HS-5 (cell line): ENCODE measurements at places on chromosomes 4 and X.
A peak's percentile ranks its signal among the peaks of the same experiment; 100 is the strongest.

DNA sequence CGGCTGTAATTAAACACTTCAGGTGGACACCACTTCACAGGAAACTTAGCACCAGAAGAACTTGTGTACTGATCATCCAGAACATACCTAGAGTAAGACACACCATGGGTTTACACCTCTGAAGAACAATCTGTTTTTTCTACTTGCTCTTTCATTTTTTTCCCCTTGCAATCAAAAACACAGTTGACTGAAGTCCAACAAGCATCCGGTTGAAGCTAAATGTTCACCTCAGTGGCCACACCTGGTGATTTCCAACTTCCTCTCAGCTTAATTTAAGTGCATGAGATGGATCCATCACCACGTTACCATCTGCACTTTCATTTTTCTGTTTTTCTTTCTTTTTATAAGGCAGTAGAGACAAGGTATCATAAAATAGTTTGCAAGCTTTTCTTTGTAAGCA is 4.9 kb upstream of the TXK start:
- DNase-seq: no peak

DNA sequence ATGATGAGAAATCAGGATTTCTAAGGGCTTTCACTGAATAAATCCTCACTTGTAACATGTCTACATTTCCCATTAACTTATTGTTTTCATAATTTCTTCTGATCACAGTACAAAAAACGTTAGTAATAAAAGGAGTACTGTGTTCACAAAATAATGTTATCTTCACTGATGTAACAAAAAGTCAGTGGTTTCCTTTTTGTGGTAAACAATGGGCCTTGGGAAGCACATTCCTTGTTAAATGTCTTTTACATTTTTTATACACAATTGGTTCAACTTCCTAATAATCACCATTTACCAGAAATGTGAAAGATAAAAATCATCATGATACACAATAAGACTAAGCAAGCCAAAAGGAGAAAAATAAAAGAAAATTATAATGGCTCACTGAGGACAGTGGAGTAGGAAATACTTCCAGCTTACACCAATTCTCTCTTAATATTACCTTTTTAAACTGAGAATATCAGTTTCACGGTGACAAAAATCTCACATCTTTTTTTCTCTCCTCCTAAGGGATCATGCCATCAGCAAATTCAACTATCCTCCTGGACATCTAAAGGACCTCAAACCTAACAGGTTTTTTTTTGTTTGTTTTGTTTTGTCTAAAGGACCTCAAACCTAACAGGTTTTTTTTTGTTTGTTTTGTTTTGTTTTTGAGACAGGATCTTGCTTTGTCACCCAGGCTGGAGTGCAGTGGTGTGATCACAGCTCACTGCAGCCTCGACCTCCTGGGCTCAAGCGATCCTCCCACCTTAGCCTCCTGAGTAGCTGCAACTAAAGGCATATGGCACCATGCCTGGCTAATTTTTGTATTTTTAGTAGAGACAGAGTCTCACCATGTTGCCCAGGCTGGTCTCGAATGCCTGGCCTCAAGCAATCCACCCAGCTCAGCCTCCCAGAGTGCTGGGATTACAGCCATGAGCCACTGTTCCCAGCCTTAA is 57.3 kb downstream of the FRYL start:
- DNase-seq: no peak

DNA sequence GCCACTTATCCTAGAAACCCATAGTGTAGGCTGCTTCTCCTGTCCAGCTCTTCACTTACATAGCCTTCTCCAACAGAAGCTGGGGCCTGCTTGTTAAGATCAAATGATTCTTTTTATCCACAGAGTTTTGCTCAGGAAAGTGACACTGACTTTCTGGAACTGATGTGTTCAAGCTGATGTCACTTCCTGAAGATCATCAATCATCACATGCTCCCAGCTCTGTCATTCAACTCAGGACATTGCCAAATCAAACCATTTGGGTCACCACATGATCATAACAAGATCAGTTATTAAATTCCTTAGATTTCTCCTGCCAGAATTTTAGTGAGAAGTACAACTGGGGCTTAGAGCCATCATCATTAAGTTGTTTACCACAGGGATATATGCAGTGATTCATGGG is 39.4 kb downstream of the GLRA3 start:
- no peak for DNase-seq

GRCh38 chr4:97252615-97253154 is 890.6 kb downstream of the STPG2 start:
- DNase-seq: no peak

DNA sequence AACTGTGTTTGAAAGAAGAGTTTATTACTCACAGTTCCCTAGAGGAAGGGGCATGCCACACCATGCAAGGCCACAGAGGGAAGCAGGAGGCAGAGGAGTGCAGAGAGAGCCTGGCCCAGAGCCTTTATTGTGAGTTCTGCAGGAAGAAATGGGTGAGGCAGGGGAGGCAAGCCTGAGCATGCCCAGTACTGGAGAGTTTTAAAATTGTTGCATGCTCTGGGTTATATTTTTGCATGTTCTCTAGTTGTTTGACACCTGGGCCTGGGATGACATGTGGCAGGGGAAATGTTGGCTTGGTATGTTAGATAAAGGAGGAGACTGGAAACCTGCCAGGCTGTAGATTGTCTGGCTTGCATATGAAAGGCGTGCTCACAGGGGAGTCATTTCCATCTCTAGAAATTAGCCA is 19.7 kb upstream of the CRMP1 start:
- DNase-seq: no peak

DNA sequence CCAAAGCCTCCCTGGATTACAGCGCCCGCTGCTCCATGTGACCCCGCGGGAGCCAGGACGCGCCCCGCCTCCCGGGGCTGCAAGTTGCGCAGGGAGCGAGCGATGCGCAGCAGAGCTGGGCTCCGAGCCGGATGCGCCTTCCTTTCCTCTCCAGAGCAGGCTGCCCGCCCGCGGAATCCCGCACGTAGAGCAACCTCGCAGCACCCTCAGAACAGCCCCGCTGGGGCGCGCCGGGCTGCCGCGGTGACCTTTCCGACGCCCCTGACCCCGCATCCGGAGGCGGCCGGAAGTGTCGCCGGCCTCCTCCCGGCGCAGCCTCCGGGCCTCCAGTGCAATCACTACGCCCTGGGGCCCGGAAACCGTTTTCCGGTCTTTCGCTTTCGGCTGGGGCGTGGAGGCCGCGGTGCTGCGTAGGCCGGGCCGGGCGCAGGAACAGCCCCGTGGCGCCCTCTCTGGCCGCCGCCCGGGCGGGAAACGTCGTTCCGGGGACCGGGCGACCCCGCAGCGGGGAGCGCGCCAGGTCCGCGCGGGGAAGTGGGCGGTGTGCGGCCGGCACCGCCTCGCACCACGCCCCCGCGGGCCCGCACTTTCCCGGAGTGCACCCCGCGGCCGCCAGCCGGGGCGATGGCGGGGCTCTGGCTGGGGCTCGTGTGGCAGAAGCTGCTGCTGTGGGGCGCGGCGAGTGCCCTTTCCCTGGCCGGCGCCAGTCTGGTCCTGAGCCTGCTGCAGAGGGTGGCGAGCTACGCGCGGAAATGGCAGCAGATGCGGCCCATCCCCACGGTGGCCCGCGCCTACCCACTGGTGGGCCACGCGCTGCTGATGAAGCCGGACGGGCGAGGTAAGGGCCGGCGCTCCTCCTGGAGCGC is at the start of gene CYP4V2:
CYP4V2 (plus strand) TSS at position 368 of the 866 bp plus-strand sequence; CDS start at position 625, 257 bp downstream.
- peak; percentile 38 for DNase-seq

DNA sequence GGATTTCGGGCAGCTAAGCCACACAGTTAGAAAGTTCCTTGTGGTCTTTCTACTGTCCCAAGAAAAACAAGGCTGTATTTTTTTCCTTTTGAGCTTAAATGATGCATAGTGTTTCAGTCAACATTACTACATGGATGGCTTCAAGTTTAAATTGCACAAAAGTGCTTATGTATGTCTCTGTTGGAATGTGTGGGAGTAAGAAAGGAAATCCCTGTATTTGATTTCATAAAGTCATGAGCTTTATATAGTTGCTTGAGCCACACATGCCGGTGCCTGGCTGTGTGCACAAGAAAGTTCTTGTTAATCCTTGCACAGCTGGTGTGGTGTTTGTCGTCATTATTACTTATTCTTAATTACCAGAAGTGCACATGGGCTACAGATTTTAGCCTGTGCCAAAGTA is 262.2 kb downstream of the ARHGAP10 start:
- no peak for DNase-seq

DNA sequence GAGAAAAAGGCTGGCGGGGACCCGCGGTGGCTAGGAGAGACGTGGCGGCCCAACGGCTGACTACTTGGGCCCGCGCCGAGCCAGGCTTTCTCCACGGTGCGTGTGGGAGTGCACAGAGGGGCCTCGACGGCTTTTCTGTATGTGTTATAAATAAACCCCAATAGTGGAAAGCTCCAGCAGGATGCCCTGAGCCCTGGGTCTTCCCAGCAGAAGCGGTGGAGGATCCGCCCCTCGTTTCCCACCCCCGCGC is 268 bp upstream of the PRRG1 start:
- DNase-seq: no peak

- DNase-seq: no peak
Observed at GRCh38 chr4:2765832-2766526, 9.8 kb upstream of the TNIP2 start.

GRCh38 chr4:11354531-11354930 is 74.2 kb downstream of the HS3ST1 start:
- DNase-seq: no peak

DNA sequence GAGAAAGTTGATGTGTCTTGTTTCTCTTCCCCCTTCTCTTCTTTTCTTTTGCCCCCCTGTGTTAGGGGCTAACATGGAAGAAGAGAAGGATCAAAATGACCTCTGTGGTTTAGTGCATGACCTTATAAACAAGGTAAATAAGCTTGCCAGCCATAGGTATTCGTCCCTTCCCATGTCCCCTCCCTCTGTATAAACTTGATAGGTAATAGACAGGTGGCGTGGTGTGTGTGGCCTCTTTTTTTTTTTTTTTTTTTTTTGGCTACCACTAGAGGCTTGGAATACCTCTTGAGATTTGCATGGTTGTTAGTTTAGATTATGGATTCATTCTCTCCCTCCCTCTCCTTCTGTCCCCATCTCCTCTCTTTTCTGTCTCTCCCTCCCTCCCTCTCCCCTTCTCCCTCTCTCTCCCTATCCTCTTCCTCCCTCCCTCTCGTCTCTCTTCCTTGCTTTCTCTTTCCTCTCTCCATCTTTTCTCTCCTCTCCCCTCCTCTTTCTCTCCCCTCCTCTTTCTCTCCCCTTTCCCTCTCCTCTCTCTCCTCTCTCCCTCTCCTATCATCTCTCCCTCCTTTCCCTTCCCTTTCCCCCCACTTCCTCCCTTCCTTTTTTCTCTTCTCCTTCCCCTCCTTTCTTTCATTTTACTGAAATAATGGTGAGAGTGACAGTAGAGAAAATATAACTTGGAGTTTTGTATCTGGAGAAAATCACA is 134.4 kb downstream of the AFF1 start:
- DNase-seq: no peak

- DNase-seq: no peak
Observed at GRCh38 chrX:24790166-24790565, 96.4 kb downstream of the POLA1 start.

GRCh38 chr4:56859841-56860240 is 38.3 kb upstream of the SPINK2 start:
- DNase-seq: no peak

- peak; percentile 67 for DNase-seq
Observed at GRCh38 chr4:176065435-176066291, at the start of gene WDR17. TSS of gene WDR17 (plus strand) at chr4:176065841. CDS start at chr4:176111581, 45,740 bp downstream.

DNA sequence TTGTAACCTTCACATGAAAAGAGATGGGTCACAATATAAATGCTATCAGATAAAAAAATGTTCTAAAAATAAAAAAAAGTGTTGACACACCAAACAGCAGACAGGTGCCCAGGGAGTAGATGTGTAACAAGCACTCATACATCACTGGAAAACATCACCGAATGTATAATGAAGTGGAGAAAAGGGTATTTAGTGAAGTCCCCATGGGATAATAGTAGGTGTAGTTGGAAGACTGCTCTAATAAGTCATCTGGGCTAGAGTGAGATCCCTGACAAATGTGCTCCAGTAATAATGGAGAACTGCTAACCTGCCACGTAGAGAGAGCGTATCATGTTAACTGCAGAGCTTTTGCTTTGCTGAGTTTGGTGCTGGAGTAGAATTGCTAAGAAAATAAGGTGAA is 152.0 kb downstream of the GRIA2 start:
- DNase-seq: no peak

DNA sequence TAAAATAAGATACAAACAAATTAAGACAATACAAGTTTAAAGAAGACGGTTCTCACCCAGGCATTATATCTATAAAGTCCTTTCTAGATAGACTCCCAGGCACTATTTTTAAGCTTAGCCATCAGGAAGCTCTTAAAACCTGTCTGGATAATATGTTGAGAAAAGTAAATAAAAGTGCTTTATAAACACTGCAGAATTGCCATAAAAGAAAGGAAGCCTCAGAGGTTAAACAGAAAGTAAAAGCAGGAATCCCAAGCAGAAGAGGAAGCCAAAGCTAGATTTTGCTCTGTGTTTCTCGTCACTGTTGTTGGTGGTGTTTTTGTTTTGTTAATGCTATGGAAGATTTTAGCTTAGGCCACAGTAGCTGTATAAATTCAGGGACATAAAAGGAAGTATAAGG is 1267.3 kb downstream of the PCDH19 start:
- no peak for DNase-seq

GRCh38 chrX:40496728-40497127 is 84.0 kb upstream of the ATP6AP2 start:
- no peak for DNase-seq

DNA sequence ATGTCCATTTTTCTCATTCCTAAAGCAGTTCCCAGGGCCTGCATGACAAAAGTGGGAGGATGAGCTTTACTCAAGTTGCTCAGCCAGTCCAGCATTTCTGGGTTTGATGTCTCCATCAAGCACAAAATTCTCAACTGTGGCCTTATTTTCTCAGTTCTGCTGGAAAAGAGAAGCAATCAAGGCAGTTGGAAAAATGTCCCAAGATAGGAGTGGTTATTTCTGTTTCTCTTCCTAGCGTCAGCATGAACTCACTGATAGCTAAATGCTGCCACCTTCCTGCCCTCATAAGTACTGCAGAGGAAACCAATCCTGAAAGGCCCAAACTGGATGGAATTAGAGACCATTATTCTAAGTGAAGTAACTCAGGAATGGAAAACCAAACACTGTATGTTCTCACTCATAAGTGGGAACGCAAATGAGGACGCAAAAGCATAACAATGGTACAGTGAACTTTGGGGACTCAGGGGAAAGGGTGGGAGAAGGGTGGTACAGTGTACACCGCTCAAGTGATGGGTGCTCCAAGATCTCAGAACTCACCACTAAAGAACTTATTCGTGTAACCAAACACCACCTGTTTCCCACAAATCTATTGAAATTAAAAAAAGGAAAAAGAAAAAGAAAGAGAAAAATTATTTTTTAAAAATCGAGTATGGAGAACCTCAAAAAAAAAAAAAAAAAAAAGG is 29.6 kb downstream of the ADH7 start:
- DNase-seq: peak; percentile 53

DNA sequence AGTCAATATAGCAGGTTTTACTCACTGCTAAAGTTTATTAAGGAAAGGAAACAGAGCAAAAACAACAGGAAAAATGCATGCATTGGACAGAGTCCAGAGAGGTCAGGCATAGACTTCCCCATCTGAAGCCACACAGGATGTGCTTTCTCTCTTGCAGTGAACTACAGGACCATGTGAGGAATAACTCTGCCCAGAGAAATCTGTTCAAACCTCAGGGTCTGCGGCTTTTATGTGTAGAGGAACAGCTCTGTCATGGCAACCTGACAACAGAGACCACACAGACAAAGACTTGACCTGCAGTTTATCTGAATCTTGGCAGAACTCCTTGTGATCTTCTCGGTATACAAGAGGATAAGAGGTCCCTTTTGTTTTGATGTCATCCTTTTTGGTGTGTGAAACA is 46.3 kb upstream of the LONRF3 start:
- DNase-seq: no peak

- no peak for DNase-seq
Observed at GRCh38 chr4:575281-576141, 584 bp downstream of the TMEM271 start.
